ENCODE measurements at places on chromosomes 16 and 17. TPM values are rescaled to one million over a fixed set of nuclear protein-coding genes. Genes with fewer than 3 reads are reported as not detected.

DNA sequence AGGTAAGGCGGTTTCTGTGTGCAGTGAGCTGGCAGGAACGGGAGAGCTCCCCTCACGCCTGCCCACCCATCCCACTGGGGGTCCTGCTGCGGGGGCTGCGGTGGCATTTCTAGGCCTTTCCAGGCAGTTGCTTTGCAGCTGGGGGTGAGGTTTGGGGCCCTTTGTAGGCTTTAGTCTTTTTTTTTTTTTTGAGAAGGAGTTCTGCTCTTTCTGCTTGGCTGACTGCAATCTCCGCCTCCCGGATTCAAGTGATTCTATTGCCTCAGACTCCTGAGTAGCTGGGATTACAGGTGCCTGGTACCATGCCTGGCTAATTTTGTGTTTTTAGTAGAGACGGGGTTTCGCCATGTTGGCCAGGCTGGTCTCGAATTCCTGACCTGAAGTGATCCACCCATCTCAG, 11.1 kb downstream of the TSC2 start:
- H3K4me3 ChIP-seq: no peak overlapping the region
- DNase-seq: no peak
- no peaks in the 10 kb centered on the region for H3K27me3 ChIP-seq
- no peak overlapping the region for H3K27ac ChIP-seq
- H3K4me1 ChIP-seq: no peaks in the 10 kb centered on the region

GRCh38 chr17:44781551-44782325, 22.9 kb downstream of the ADAM11 start:
- peaks cover 9% of the 10 kb centered on the region for H3K27me3 ChIP-seq
- no peak overlapping the region for H3K4me3 ChIP-seq
- no peak for DNase-seq
- H3K36me3 ChIP-seq: no peaks in the 10 kb centered on the region

Gene KRTAP4-6
- polyA plus RNA-seq: not detected

Gene OR1F1
- polyA plus RNA-seq: 0.58 TPM
